ENCODE measurements at places on chromosomes 5 and 9.

DNA sequence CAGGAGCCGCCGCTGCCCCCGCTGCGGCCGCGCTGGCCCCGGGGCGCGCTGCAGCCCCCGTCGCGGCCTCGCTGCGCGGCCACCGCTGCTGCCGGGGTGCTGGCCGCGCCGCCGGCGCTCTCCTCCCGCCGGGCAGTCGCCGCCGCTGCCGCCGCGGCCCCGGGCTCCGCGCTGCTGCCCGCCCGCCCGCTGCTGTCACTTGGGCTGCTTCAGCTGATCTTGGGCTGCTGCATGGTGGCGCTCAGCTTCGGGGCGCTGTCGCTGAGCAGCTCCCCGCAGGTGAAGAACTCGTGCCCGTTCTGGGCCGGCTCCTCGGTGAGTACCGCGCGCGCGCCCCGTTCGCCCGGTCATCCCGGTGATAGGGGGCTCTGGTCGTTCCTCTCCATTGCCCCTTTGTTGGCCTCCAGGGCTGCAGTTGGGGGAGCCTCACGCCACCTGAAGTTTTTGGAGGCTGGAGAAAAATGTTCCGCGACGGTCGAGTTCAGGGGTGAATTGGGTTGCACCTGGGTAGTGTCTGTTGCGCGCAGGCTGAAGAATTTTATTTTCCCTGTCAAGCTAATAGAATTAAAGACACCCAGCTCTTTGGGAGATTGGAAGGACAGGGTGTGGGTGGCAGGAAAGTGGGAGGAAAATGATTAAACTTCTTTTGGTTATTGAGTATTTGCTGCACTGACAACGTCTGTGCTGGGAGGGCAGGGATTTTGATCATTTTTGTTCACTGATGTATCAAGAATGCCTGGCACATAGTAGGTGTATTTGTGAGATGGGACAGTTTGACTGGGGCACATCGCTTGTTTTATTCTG is 596 bp downstream of the ENTREP1 start:
- H3K36me3 ChIP-seq = no peaks in the 10 kb centered on the region
- no peaks in the 10 kb centered on the region for H3K4me1 ChIP-seq
- H3K27ac ChIP-seq = no peak overlapping the region
- DNase-seq = no peak
- H3K4me3 ChIP-seq = no peak overlapping the region
- peaks cover 45% of the 10 kb centered on the region for H3K27me3 ChIP-seq

GRCh38 chr9:137447722-137448601 is 6.8 kb upstream of the ENTPD8 start:
- peaks cover 2% of the 10 kb centered on the region for H3K36me3 ChIP-seq
- H3K4me1 ChIP-seq = peaks cover 53% of the 10 kb centered on the region
- no peak overlapping the region for H3K27ac ChIP-seq
- H3K4me3 ChIP-seq = no peak overlapping the region

DNA sequence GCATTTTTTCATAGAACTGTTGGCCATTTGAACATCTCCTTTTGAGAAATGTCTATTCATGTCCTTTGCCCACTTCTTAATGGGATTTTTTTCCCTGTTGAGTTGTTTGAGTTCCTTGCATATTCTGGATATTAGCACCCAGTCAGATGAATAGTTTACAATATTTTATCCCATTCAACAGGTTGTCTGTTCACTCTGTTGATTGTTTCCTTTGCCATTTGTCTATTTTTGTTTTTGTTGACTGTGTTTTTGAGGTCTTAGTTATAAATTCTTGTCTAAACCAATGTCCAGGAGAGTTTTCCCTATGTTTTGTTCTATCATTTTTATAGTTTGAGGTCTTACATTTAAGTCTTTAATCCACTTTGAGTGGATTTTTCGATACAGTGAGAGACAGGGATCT is 139.0 kb upstream of the TNPO1 start:
- no peaks in the 10 kb centered on the region for H3K36me3 ChIP-seq
- peaks cover 6% of the 10 kb centered on the region for H3K27me3 ChIP-seq
- DNase-seq = no peak
- H3K27ac ChIP-seq = no peak overlapping the region

- no peak overlapping the region for H3K4me3 ChIP-seq
- peaks cover 4% of the 10 kb centered on the region for H3K27me3 ChIP-seq
- H3K27ac ChIP-seq = no peak overlapping the region
- no peaks in the 10 kb centered on the region for H3K4me1 ChIP-seq
- DNase-seq = no peak
- no peaks in the 10 kb centered on the region for H3K36me3 ChIP-seq
Measured at GRCh38 chr5:148796936-148797335, 29.5 kb upstream of the ADRB2 start.

DNA sequence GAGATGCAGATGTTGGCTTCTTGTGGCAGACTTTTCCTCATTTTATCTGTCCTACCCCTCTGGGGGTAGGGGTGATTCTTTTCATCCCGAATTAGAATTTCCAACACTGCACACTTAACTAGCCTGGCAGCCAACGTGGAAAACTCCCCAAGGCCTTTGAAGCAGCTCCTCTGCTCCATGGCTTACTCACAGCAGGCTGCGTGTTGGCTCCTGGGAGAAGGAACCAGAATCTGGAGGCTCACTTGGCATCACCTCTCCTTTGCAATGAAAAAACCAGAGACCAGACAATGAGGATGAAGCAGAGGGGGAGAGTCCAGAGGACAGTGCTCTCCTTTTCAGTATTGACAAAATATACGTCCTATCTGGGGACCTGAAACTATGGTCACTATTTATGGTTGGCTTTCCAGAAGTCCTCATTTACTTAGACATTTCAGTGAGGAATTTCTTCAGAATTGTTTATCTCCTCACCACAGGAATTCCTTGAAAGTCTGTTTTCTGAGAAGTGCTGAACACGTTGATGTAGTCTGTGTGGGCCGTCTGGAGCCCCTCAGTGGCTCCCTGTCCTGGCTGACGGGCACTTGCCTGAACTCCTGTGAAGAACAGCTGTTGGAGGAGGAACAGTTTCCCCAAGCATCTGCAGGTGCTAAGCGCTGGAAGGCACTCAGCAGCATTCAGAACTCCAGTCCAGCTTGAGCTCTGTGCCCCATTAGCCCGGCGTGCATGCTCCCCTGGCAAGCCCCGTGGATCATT is 231.3 kb downstream of the RFK start:
- no peaks in the 10 kb centered on the region for H3K4me1 ChIP-seq
- H3K27me3 ChIP-seq = no peaks in the 10 kb centered on the region
- no peak for DNase-seq
- no peak overlapping the region for H3K27ac ChIP-seq
- peaks cover 3% of the 10 kb centered on the region for H3K36me3 ChIP-seq
- no peak overlapping the region for H3K4me3 ChIP-seq

DNA sequence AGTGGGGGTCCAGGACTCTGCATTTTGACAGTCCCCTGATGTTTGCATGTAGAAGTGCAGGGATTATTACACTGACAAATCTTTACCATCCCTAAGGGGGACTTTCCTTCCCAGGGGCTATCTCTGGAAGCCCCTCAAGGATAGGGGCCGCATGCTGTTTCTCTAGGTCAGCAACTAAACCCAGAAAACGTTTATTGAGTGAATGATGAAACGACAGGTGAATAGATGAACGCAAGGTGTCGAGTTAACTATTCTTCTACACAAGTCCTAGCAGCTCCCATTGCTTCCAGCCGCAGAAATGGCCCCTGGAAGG is 281 bp upstream of the HSD17B4 start:
- no peaks in the 10 kb centered on the region for H3K36me3 ChIP-seq
- DNase-seq = no peak
- peaks cover 13% of the 10 kb centered on the region for H3K4me1 ChIP-seq
- no peaks in the 10 kb centered on the region for H3K27me3 ChIP-seq

- no peak for DNase-seq
- H3K27me3 ChIP-seq = no peaks in the 10 kb centered on the region
- H3K4me1 ChIP-seq = no peaks in the 10 kb centered on the region
- no peak overlapping the region for H3K27ac ChIP-seq
- H3K4me3 ChIP-seq = no peak overlapping the region
Measured at GRCh38 chr5:33282696-33283095, 158.1 kb upstream of the TARS1 start.

GRCh38 chr9:133476036-133476931 is 2.6 kb downstream of the SLC2A6 start:
- peaks cover 24% of the 10 kb centered on the region for H3K4me1 ChIP-seq
- no peak overlapping the region for H3K4me3 ChIP-seq
- no peaks in the 10 kb centered on the region for H3K27me3 ChIP-seq

- H3K27me3 ChIP-seq = no peaks in the 10 kb centered on the region
- H3K36me3 ChIP-seq = no peaks in the 10 kb centered on the region
- H3K27ac ChIP-seq = no peak overlapping the region
- H3K4me3 ChIP-seq = no peak overlapping the region
- no peaks in the 10 kb centered on the region for H3K4me1 ChIP-seq
- no peak for DNase-seq
Measured at GRCh38 chr9:3827175-3827574, 301.4 kb upstream of the RFX3 start.

GRCh38 chr5:93582677-93583438 is at the start of gene NR2F1:
NR2F1 (plus strand) TSS chr5:93583222; CDS start chr5:93585024, 1,802 bp downstream.
- H3K4me1 ChIP-seq = peaks cover 62% of the 10 kb centered on the region
- no peak within 1 kb of the TSS for H3K4me3 ChIP-seq
- H3K36me3 ChIP-seq = no peaks in the 10 kb centered on the region
- DNase-seq = no peak
- H3K27ac ChIP-seq = no peak within 1 kb of the TSS

DNA sequence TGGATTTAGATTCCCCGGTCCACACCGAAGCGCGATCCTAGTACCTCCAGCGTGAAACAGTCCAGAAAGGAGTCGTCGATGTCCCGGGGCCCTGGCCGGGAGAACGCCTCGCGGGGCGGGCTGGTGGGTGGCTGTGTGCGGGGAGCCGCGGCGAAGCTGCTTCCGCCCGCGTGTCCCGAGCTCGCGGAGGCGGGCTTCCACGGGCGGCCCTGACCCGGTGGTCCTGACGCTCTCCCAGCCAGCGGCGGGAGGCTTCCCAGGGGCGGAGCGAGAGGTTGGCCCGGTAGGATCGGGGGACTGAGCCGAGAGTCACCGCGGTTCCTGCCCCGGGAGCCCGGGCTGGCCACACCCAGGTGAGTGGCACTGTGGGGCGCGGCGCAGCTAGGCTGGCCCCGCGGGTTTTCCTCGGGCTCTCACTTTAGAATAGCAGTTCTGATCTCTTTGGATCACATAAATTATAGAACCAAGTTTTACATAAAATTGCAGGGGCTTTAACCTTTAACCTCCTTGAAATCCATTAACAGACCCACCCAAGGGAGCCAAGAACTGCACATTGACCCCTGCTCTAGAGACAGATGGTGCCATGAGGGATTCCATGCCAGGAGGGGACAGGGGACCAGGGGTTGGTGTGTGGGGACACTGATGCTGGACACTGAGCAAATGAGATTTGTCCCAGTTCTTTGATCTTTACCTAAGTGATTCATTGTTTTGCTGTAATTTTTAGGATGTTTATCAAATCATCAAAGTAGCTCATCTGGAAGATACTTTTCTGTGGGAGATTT is 29.2 kb upstream of the IL31RA start:
- H3K4me3 ChIP-seq = peak overlapping the region; percentile 34
- no peak overlapping the region for H3K27ac ChIP-seq
- peak; percentile 5 for DNase-seq

GRCh38 chr5:40694433-40694832 is 14.7 kb downstream of the PTGER4 start:
- no peaks in the 10 kb centered on the region for H3K27me3 ChIP-seq
- H3K36me3 ChIP-seq = peaks cover 85% of the 10 kb centered on the region
- DNase-seq = no peak
- peaks cover 16% of the 10 kb centered on the region for H3K4me1 ChIP-seq

DNA sequence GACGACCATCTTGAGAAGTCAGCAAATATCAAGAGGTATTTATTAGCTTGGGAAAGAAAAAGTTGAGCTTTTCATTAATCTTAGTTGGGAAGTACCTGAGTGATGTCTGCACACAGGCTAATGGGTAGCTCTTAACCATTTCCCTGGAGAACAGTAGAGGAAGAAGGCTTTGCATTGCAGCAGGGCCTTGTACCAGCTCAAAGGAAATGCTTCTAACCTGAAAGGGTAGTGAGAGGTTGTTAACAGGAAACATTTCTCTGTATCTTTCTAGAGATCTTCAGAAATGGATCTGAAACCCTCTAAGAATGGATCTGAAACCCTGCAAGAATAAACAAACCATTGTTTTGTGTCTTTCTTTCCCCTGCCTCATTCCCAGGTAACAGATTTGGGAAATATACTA is 393.3 kb downstream of the PLK2 start:
- H3K36me3 ChIP-seq = no peaks in the 10 kb centered on the region
- no peaks in the 10 kb centered on the region for H3K4me1 ChIP-seq
- DNase-seq = no peak
- H3K4me3 ChIP-seq = no peak overlapping the region
- no peaks in the 10 kb centered on the region for H3K27me3 ChIP-seq
- no peak overlapping the region for H3K27ac ChIP-seq

- H3K36me3 ChIP-seq = peaks cover 9% of the 10 kb centered on the region
- H3K4me1 ChIP-seq = no peaks in the 10 kb centered on the region
- H3K4me3 ChIP-seq = no peak overlapping the region
- no peaks in the 10 kb centered on the region for H3K27me3 ChIP-seq
Measured at GRCh38 chr9:5714501-5715401, 85.8 kb downstream of the RIC1 start.

DNA sequence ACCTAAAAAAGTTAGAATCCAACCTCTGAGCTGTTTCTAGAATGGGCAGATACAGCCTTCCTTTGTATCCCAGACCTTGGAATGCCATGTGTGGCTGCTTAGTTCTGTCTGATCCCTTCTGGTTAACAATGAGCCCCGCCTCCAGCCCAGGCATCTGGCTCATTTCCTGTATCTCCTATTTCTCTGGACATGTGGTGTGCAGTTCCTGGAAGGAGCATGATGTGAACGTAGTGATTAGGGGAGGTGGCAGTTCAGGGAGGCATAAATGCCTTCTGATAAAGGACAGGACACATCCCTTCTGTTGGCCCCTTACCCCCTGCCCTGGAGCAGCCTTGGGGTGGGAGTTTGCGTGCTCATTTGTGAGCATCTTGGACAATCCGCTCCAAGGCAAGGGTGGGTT is 243.0 kb downstream of the ZSWIM6 start:
- no peak overlapping the region for H3K4me3 ChIP-seq
- H3K36me3 ChIP-seq = no peaks in the 10 kb centered on the region
- no peak for DNase-seq
- no peaks in the 10 kb centered on the region for H3K4me1 ChIP-seq
- no peak overlapping the region for H3K27ac ChIP-seq

DNA sequence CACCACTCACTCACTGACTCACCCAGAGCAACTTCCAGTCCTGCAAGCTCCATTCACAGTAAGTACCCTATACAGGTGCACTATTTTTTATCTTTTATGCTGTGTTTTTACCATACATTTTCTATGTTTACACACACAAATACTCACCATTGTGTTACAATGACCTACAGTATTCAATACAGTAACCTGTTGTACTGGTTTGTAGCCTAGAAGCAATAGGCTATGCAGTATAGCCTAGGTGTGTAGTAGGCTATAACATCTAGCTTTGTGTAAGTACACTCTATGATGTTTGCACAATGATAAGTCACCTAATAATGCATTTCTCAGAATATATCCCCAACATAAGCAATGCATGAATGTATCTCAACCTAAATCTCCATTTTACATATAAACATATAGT is 541.1 kb downstream of the NR2F1-AS1 start:
- H3K4me1 ChIP-seq = no peaks in the 10 kb centered on the region
- no peak overlapping the region for H3K4me3 ChIP-seq
- no peaks in the 10 kb centered on the region for H3K36me3 ChIP-seq
- DNase-seq = no peak

- no peak overlapping the region for H3K4me3 ChIP-seq
- H3K27ac ChIP-seq = no peak overlapping the region
- no peak for DNase-seq
Measured at GRCh38 chr9:114855488-114855887, 49.6 kb upstream of the TNFSF15 start.

GRCh38 chr5:131944702-131945550 is 537 bp downstream of the MEIKIN start:
- no peaks in the 10 kb centered on the region for H3K4me1 ChIP-seq
- no peaks in the 10 kb centered on the region for H3K27me3 ChIP-seq
- H3K4me3 ChIP-seq = no peak overlapping the region
- DNase-seq = no peak
- H3K27ac ChIP-seq = no peak overlapping the region

Data from CD4-positive, alpha-beta T cell (primary cell).